Stimulated activated CD4-positive, alpha-beta T cell treated with anti-CD3 and anti-CD28 coated beads, Interleukin-1b, Interleukin-23, amount 100 ng/mL, for 4 hours (primary cell): ENCODE measurements at places on chromosomes 4 and X.

GRCh38 chr4:71882113-71882841 lies 98.4 kb upstream of the GC start:
- no peak for DNase-seq

DNA sequence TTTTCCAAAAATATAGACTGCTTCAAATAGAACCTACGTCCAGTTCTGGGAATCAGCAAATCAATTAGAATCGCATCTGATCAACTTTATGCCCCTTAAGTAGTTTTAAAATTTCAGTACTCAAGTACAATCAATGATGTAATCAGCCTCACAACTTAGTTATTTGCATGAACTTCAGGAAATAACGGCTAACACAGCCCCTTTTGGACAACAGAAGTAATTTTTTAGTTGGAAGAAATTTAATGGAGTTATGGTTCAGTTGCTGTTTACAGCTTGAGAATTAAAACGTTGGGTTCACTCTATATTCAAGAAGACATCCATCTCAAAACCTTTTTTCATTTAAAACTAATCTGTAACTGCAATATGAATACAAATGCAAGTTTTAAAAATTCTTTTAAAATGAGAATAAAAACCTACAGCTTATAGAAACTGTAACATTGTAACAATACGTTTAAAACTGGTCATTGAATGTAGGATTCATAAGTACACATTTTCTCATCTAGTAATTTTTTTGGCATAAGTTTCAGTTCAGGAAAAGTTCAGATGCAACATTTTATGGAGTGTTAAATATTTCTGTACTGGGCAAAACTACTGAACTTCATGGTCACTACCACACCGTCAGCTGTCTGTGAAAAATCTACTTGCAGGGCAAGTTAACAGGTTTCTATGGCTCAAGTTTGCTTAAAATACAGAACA lies 956 bp downstream of the TAPT1 start:
- no peak for DNase-seq

- no peak for DNase-seq
Measured at GRCh38 chrX:136185401-136186022, 38.2 kb downstream of the FHL1 start.

GRCh38 chr4:24794916-24795665 lies at the start of gene SOD3:
Gene SOD3, plus strand, starts transcription at chr4:24795573. Its CDS starts 3,949 bp downstream, at chr4:24799522.
- no peak for DNase-seq

GRCh38 chrX:150680974-150681373 lies 12.2 kb upstream of the MTMR1 start:
- DNase-seq = no peak

- DNase-seq = no peak
Measured at GRCh38 chr4:6763330-6763851, 19.1 kb upstream of the KIAA0232 start.

- DNase-seq = no peak
Measured at GRCh38 chr4:163384434-163384833, 40.7 kb downstream of the NPY5R start.

DNA sequence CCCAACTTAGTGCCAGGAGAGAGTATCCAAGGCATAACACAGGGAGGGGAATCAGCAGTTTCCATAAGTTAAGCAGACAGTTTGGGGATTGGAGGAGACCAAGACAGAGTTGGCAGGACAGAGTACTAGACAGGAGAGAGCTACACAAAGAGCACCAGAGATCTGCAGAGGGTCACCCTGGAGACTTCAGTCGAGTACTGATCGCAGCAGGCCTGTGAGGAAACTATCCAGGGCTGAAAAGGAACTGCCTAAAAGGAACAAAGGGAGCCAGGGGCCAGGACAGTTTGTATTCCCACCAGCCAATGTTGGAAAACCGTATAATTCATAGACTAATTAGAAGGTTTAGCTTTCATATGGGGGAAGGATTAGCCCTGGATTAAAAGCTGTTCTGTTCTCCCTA lies 80.6 kb upstream of the ENPP6 start:
- no peak for DNase-seq

DNA sequence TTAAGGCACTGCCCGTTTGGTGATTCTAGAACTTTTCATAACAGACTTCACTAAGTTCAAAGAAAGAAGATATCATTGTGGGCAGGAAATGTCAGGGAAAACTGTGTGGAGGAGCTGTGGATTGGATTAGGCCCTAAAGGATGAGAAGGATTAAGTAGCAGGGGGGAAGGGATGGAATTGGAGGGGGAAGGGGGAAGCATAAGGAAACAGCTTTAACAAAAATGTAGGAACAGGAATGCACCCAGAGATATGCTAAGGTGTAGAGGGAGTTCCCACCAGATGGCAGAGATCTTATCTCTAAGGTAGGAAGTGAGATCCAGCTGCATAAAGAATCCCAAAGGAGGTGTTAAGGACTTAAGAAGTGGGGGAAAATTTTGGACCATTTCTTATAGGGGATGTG lies 114.5 kb downstream of the LARP7 start:
- DNase-seq = no peak

DNA sequence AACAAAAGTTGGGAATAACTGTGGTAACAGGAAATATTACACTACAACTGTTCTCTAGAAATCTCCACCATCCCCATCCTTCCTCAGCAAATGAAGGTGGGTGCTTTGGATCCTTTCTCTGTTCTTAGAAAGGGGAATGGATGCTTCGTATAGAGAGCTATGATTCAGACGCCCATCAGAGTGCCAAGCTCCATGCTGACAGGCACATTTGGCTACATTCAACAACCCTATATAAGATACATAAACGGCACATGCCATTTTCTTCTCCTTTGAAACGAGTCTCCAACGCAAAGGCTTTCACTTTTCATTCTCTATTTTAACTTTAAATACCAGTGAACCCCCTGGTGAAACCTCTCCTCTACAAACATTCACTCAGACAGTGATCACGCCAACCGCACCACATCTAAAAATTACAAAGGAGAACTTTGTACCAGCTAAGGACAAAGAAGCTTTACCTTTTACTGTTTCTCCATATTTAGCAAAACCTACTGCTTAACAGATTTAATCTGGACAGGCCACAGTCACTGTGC lies 172.5 kb downstream of the TSPAN5 start:
- DNase-seq = no peak

GRCh38 chr4:72077346-72077745 lies 45.5 kb downstream of the NPFFR2 start:
- no peak for DNase-seq
